ENCODE measurements at places on chromosomes 1 and 21.

- peak; percentile 33 for DNase-seq
Observed at GRCh38 chr1:147389532-147390184, 147.2 kb downstream of the CHD1L start.

GRCh38 chr1:111754984-111755330 is 744 bp upstream of the DDX20 start:
- DNase-seq = no peak

DNA sequence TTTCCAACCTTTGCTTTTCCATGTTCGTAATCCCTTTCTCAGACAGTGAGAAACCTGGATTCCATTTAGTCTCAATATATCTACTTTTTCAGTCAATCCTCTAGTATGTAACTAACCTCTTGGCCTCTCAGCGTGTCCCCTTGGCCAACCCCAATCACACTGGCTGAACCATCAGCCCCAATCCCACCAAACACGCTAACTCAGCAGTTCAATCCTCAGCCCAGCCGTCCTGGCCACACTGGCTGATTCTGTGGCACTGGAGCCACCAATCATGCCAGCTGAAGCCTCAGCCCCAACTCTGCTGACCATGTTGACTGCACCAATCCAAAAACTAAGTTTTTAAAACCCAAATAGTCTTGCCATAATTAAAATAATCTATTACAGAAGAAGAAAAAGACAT is 6.6 kb upstream of the MGST3 start:
- no peak for DNase-seq

GRCh38 chr1:240538776-240539430 is 73.1 kb downstream of the GREM2 start:
- no peak for DNase-seq

DNA sequence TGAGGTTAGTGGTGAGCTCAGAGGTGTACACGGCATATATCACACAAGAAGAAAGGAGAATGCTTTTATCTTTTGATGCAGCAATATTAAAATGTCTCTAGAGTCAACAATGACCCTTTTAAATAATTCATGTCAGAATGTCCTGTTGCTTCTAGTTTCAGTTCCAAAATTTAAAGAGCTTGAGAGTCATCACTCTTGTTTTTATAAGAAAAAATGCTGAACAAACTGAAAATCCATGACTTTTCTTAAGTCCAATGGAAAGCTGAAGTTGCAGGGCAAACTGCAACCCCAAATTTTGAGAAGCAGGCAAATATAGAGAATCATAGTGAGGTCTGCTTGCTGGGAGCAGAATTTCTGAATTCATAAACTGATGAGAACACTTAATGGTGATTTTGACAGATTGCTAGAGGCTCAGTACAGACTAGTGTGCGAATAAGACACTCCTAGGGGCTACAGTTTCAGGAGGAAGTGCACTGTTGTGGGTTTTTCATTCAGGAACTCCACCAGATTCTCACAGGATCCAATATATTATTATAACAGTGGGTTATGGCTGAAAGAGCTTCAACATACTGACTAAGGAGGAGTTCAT is 135.1 kb downstream of the CLIC6 start:
- peak; percentile 70 for DNase-seq

DNA sequence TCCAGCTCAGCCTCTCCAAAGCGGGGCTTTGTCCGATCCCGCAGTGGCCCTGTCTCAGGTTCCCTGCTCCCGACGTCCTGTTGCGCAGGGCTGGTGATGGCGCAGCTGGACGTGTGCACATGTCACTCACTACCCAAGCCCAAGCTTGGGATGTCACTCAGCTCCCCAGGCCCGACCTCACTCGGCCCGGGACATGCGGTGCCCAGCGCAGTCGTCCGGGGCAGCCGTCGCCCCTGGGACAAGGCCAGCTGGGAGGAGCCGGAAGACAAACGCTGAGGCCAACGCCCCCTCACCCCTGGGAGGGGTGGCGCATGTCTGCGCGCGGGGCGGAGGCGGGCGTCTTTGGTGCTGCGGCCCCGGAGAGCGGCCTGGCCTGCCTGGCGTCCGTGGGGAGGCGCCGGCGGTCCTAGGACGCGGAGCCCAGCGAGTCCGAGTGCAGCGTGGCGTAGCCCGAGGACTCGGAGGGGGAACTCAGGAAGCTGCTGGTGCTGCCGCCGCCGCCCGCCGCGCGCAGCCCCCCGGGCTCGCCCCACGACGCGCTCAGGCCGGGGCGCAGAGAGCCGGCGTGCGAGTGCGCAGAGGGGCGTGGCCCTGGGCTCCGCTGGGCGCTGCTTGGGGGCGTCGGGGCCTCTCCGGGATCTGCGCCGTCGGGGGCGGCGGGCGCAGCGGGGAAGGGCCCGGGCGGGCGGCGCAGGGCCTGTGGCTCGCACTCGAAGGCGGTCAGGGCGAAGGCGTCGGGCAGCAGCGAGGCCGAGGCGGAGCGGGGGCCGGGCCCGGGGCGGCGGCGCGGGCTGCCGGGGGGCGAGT is 5.2 kb downstream of the HES3 start:
- peak; percentile 32 for DNase-seq

DNA sequence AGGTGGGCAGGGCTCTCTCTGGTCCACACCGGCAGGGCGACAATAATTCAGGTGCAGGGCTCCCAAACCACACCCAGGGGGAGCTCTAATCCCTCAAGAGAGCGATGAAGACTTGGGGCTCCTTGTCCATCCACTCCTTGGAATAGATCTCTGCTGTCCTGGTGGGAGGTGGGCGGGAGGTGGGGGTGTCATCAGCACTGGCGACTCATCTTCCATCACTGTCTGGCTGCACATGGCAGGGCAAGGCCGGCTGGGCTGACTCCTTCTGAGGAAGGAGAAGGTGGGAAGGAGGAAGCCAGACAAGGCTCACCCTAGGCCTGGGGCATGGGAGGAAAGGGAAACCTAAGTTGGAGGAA is 29.3 kb downstream of the TNNT2 start:
- peak; percentile 69 for DNase-seq

DNA sequence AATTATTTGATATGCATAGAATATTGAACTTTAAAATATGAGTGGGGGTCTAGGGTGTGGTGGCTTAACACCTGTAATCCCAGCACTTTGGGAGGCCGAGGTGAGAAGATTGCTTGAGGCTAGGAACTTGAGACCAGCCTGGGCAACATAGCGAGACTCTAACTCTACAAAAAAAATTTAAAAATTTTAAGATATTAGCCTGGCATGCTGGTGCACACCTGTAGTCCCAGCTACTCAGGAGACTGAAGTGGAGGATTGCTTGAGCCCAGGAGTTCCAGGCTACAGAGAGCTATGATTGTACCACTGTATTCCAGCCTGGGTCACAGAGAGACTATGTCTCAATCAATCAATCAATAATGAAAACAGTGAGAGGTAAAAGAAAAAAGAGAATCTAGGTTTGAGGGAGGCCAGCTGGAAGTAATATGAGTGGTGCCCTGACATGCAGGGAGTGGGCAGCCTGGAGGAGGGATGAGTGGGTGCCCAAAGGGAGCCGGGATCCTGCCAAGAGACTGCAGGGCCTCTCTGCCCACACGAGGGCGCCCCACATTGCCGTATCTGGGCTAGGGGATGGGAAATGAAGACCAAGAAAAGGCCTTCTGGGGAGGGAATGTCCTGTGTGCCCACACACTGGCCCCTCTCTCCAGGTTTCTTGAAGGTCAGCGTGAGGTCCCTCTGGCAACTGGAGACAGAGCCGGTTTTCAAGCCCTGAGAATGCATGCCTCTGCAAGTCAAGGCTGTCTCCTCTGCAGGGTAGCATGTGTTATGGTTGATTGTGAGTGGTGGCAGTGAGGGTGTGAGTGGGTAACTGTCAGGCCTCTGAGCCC is 93.9 kb upstream of the PPM1J start:
- DNase-seq = peak; percentile 75

DNA sequence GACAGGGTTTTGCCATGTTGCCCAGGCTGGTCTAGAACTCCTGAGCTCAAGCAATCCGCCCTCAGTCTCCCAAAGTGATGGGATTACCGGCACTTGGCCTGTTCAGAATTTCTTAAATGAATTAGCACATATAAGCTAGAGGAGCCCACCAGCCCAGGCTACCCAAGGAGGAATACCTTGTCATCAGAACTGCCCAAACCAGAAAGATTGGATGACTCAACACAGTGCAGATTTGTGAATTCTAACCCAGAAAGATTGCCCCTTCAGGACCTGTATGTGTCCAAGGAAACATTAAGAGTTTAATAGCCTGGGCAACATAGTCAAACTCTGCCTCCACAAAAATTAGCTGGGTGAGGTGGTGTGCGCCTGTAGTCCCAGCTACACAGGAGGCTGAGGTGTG is 14.0 kb upstream of the LIN9 start:
- no peak for DNase-seq

DNA sequence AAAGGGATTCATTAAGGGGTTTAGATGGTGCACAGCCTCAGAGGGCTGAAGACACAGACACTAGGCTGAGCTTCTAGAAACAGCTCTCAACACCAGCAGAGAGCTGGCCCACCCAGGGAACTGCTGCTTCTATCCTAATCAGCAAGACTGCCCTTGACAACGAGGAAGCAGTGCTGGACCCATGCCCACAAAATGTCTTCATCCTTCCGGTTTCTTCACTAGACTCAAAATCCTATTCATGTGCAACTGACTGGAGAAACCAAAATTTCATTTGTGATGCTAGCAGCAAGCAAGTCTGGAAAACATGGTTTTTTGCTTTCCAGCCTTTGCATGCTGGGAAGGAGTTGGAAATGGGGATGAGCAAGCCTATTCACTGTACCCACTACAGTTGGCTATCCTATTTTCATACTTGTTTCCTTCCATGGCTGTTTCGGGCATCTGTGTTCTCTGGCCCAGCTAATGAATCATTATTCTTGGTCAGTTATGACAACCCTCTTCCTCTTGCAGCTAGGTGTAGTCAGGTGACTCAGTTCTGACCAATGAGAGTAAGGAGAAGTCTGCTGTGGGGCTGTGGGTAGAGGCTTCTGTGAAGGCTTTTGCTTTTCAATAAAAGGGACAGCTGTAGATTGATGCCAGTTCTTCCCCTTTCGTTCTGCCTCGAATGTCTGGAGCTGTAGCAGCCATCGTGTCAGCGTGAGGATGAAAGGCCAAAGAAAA is 14.6 kb upstream of the TMEM61 start:
- peak; percentile 88 for DNase-seq

DNA sequence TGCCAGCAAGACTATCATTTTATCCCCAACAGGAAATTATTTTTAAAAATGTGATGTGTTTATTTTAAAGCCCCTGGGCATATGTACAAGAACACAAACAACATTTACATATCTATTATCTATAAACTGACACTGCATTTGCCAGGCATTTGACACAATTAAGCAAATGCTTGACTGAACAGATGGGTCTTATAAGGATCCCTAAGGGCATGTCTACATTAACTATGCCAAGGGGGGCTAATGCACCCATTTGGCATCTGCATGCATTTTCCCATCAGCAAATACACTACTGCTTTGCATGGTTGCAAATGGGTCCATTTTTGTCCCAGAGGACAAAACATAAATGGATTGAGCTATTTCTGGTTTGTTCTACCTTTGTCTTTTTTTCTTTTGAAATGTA is 884.8 kb upstream of the B3GALT2 start:
- no peak for DNase-seq

DNA sequence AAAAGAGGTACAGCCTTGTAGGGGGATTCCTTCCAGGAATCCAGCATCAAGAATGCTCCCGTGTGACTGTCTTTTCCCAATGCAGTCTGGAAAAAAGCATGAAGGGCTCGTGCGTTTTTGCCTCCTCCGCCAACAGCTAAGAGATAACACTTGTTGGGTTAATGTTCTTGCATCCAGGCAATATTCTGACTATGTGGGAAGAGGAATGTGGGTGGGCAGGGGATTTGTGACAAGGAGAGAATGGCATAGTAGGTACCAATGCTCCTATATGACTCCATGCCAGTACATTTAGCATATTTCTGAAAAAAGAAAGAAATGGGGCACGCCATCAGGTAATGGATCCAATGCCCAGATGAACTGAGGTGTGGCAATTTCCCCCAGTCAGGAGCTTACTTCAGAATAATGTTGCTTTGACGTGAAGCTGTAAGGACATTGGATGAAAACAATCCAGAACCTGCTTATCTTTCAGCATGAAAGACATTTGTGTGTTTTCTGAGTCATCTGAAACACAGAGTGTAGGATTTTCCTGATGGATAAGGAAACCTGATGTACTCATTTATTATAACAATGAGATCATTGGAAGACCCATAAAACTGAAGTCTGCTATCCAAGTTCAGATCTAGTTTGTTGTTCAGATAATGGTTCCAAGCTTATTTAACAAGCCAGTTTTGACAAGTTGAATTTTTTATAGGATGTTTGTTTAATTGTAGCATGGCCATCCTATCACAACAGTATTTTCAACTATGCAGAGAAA is 105.5 kb downstream of the LYPLAL1 start:
- no peak for DNase-seq

DNA sequence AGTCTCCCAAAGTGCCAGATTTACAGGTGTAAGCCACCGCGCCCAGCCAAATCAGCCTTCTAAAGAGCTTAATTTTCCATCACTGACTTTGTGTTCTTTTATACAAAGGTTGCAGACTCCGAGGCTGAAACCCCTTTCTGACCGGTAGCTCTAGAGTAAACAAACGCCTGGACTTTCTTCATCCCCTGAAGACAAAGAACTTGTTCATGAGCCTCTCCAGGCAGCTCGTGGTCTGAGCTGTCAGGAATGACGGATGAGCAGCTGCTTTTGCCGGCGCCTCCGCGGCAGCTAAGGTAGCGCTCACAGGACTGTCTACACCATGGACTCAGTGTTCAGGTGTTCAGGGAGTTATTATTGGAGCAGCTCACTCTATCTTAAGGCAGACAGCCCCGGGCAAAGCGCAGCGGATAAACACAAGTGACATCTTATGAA is 128.5 kb upstream of the ERRFI1 start:
- DNase-seq = no peak

- no peak for DNase-seq
Observed at GRCh38 chr1:180175806-180176205, 21.1 kb downstream of the QSOX1 start.

DNA sequence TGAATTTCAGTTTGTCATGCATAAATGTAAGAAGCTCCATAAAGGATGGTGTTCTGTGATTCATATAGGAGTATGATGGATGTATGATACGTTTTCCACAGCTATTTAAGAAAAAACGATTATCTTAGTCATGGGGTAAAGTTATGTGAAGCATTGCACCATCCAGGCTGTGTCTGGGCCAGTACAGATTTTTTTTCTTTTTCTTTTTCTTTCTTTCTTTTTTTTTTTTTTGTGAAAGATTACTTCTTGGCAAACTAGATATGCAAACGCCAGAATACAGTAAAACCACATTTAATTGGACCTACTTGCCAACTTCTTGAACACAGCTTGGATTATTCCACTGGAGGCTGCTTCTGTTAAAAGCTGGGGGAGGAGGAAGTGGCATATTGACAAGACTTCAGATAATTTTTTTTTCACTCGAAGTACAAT is 14.9 kb downstream of the ZBTB18 start:
- peak; percentile 17 for DNase-seq

DNA sequence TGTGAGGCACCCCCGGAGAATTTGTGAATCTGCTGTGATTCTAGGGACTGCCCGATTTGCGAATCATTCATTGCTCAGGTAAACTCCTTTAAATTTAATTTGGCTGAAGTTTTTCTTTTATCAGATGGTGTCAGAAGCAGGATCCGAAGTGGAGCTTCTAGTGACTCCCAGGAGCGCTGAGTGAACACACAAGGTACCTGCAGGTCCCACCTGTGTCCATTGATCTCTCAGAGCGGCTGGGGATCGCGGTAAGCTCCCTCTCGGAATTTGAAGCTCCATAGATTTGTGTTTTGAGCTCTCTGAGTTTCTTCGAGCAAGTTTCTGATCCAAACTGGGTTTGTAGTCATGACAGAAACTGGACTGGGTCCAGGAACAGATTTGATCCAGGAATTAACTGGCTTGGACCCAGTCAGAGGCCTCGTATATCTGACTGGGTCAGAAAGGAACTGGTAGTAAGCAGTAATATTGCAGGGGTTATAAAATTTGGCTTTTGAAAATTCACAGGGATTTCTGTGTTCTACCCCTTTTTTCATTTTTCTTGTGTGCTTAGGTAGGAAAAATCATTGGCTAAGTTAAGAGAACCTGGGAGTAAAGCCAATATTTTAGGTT is 56.2 kb upstream of the EDEM3 start:
- no peak for DNase-seq
